ENCODE measurements at places on chromosomes 16 and 17.

DNA sequence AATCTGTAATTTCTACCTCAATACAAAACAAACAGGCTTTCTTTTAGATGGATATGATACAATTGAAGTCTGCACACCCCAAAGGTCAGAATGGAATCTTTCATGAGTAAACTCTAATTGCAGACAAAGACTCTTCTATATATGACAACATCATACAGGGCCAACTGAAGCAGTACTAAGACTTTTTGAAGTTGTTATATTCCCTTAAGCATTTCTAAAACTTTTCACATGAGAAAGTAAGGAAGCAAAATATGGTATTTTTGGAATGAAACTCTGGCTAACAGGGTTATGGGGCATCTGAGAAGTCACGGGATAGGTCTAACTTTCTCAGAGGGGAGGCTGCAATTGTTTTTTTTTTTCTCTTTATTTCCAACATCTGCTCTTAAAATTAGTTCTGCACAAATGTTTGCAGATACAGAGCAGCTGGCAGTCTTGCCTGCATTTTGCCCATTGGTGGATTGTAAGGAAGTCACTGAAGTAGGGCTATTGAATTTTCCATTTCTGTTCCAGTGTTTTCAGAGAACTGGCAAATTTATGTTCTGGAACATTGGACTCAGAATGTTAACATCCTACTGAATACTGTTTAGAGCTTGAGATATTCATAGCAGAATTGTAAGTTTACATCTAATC is 59.1 kb downstream of the SSH2 start:
- no peak for DNase-seq

GRCh38 chr17:31752584-31752983 is 106.5 kb downstream of the COPRS start:
- DNase-seq = no peak

DNA sequence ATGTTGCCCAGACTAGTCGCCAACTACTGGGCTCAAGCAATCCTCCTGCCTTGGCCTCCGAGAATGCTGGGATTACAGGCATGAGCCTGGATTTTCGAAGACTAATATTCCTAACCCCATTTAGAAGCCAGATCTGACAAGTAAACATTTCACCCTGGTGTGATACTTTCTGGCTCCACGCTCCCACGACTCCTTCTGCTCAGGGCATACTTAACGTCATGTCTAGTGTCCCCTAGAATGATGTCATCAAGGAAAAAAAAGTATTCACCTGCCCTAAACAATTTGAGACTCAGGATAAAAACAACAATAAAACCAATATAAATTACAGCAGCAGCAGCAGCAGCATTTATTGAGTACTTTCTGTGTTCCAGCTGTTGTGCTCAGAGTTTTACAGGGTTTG is 13.2 kb downstream of the ITGB3 start:
- no peak for DNase-seq

DNA sequence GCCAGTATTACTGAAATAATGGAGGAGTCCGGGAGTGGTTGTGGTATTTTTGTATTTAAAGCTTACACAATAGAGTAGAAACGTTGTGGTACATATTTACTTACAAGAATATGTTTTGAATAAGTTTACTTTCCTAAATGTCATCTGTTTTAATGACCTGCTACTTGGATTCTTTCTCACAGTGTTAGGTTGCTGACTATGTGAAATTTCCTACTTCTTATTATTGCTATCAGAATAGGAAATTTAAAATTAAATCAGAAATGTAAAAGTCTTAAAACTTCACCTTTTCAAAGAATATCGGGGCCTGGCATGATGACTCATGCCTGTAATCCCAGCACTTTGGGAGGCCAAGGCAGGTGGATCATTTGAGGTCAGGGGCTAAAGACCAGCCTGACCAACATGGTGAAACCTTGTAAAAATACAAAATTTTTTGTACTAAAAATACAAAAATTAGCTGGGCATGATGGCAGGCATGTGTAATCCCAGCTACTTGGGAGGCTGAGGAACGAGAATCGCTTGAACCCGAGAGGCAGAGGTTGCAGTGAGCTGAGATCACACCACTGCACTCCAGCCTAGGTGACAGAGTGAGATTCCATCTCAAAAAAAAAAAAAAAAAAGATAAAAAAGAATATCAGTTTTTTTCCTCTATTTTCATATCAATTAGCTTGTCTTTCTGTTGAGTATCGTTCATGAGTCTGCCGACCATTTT is 77.8 kb downstream of the VMP1 start:
- DNase-seq = no peak

DNA sequence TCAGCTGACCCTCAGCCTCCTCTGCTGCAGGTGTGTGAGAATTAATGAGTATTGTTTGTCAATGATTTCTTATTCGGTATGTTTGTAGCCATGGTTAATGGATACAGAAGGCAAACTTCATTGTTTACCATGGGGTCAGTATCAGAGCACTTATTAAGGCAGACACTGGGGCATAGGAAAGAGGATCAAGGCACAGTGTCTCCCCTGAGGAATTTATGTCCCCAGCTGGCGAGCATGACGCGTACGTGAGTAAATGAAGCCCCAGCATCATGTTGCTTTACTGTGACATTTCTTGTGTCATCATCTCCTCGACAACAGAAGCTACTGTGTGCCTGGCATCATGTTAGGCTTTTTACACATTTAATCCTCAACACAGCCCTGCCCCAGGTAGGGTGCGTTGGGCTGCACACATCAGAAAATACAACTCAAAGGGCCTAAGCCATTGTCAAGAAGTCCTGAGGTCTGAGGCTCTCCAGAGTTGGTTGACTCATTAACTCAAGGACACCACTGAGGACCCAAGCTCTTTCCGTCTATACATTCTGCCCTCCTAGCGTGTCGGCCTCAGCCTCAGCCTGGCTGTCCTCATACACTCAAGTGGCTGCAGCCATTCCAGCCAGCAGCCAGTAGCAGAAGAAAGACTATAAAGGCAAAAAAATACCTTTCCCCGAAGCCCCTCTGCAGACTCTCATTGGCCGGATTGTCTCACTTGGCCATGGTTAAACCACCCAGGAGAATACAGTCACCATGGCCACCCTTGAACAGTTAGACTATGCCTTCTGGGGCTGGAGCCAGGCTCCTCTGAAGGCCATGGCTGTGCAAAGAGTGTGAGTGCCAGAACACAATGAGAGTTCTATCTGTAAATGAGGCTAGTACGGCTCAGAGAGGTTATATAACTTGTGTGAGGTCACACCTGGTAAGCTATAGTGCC is 13.9 kb upstream of the ZCCHC14 start:
- DNase-seq = no peak

GRCh38 chr17:72467841-72468653 is 347.2 kb downstream of the SOX9 start:
- no peak for DNase-seq

- no peak for DNase-seq
These were observed 317.2 kb upstream of the ZFHX3 start for GRCh38 chr16:73365016-73365551.

GRCh38 chr17:4658478-4659305 is 17.2 kb upstream of the ALOX15 start:
- DNase-seq = no peak

DNA sequence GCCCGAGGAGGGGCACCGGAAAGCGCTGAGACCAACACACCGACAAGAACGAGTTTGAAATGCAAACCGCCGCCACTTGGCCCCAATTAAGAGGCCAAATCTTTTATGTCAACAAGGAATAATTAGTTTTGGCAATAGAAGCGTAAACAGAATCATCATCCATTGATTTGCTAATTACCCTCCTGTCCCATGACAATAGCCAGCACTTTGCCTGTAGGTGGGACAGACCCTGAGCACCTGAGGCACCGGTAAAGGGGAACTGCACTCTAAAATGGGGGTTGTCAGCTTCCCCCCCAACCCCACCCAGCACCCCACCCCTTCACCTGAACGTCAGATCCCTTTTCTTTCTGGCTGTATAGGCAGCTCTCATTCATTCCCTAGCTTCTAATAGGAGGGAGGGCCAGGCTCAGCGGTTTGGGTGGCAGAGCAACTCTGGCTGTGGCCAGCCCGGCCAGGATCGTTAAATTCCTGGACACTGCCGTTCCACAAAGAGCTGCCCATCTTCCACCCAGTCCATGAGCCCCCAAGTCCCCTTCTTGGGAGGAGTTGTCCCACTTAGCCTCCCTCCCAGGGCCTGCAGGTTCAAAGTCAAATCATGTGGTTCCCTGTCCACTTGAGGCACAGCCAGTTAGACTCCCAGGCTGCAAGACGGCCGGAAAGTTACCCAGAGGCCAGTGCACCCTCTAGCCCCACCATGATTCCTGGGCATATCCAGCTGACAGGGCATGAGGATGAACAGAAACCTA is 45.8 kb downstream of the WNT3 start:
- no peak for DNase-seq

- no peak for DNase-seq
These were observed 41.1 kb downstream of the CACNG1 start for GRCh38 chr17:67085406-67085805.

- DNase-seq = no peak
These were observed 11.5 kb upstream of the CLEC18C start for GRCh38 chr16:70162041-70162451.

DNA sequence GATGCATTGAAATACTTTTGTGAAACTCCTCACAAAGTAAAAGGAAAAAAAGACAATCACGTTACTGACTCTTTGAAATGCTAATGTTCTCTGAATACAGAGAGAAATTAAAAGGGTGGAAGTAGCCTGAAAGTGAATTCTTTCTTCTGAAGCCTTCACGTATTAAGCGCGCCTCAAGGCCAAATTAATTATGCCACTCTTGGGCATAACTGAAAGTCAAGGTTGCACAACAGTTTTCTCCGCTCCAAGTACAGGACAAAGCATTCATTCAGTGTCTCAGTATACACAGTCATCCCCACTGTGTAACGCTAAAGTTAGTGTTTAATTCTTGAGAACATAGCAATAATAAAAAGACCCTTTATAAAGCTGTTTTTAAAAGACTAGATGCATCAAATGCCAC is 21.5 kb downstream of the PARN start:
- DNase-seq = no peak

DNA sequence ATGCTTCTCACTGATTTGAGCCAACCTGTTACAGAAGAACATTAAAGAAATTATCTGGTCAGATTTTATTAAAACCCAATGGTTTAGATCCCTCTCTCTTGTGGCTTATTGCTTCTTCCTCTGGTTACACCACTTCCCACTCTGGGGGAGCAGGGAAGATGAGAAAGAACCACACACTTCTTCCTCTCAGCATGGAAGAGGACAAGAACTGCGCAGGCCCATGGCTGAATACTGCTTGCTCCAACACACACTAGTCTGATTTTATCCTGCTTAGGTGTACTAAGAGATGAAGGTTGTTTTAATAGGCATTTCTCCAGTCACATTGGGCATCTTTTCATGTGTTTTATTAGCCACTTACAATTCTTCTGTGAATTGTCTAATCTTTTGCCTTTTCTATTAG is 27.6 kb downstream of the MAP3K3 start:
- DNase-seq = no peak

- no peak for DNase-seq
These were observed 1.1 kb downstream of the C1QTNF1 start for GRCh38 chr17:79024901-79025737.

GRCh38 chr16:58105631-58106030 is 23.6 kb downstream of the CFAP20 start:
- no peak for DNase-seq

- DNase-seq = no peak
These were observed 1.0 kb downstream of the ITGA3 start for GRCh38 chr17:50056961-50057330.
